Suprapubic skin (tissue), 4 donors: ENCODE measurements at places on chromosomes 1 and 21.

DNA sequence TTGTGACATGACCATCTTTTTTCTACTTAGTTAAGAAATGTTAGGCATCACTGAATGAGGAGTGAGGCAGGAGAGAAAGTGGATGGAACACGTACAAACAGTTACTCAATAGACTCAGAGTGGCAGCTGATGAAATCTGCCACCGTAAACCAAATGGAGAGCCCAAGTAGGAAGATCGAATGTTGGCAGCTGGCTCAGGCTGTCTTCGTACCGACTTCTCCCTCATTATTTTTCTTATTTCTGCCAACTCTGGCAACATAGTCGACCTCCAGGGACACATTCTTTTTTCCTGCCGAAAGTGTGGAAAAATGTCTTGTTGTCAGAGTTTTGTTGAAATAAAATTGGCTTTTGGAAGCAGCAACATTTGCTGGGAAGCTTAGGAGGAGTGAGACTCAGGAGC lies 143.3 kb downstream of the GREM2 start:
- DNase-seq = no peak

DNA sequence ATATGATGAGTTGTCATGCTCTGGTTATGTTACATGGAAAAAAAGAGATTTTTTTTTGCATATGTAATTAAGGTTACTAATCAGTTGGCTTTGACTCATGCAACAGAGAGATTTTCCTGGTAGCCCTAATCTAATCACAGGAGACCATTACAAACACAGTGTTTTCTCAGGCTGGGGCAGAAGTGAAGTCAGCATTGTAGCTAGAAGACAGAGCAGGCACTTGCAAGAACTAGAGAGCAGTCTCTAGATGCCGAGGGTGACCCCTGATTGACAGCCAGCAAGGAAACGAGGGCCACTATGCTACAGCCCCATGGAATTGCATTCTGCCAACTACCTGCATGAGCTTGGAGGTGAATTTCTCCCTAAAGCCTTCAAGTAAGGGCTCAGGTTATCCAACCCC lies 151.3 kb downstream of the RUNX1 start:
- no peak for DNase-seq

DNA sequence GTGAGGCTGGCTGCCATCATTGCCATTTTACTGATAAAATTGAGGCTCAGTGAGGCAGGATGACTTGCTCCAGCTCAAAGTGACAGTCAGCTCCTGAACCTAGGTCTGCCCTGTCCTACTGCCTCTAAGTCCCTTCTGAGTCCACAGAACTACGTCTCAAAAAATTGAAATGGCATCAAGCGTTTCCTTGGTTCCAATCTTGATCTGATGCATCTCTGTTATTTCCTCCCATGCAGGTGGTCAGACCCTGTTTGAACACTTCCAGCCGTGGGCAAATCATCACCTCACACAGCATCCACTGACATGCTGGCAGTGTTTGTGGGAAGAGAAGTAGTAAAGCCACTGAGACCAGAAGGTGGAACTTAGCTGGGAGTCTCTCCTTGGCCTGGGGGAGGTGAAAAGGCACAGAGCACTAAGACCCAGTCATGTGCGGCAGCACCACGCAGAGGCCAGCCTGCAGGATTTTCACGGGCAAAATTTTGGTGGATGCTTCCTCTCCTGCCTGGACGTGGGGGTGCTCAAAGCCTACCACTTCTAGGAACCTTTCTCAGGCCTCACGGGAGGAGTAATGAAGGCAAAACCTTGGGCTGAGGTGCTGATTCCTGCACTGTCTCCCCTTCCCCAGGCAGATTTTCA lies 7.8 kb upstream of the CPLANE2 start:
- DNase-seq = no peak

GRCh38 chr1:175208773-175209492 lies 16.4 kb upstream of the KIAA0040 start:
- DNase-seq = no peak

DNA sequence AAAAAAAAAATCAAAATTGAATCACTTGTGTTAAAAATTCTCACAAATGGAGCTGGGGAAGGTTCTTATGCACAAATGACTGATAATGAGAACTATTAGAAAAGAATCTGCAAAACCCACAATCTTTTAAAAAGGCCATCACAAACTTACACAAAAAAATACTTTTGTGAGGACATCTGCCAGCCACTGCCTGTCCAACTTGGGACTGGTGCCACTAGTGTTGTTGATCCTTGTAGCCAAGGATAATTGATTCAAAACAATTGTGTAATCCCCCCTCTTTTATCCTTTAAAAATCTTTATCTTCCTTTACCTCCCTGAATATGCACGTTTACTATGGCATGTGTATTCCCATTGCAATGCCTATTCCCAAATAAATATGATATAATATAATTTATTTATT lies 39.2 kb upstream of the THEM4 start:
- no peak for DNase-seq

DNA sequence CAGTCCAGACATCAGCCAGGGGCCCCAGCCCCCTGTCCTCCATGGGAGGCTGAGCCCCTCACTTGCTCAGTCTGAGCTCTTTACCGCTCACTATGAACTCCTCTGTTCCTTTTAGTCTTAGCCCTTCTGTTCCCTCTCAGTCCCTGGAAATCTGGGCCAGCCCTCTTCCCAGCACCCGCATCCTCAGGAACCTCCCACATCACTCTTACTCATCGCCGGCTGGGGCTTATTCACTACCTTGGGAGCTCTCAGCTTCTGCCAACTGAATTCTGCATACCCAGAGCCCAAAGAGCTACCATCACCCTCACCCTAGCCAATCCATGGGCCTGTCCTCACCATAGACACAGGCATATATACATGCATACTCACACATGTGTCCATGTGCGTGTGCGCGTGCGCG lies 11.5 kb downstream of the KNCN start:
- no peak for DNase-seq

GRCh38 chr1:74637296-74637695 lies 36.3 kb downstream of the ERICH3 start:
- DNase-seq = no peak

DNA sequence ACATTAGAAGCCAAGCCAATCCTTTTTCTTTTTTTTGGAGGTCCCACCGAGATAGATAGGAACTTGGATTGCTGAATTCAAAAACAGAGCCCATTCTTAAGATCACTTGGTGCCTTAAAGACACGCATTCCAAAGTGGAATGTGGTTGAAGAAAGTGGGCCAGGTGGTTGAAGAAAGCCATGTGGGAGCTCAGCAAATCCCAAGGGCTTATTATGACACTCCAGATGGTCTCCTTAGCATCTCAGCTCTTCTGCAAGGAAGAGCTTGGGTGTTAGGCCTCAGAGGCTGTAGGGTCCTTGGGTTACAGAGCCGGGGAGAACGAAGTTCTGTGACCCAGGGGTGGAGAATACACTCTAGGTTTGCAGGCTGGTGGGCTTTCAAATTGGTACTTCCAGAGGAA lies 13.5 kb downstream of the TOR3A start:
- DNase-seq = no peak
